ENCODE measurements at places on chromosomes 7 and 10.

DNA sequence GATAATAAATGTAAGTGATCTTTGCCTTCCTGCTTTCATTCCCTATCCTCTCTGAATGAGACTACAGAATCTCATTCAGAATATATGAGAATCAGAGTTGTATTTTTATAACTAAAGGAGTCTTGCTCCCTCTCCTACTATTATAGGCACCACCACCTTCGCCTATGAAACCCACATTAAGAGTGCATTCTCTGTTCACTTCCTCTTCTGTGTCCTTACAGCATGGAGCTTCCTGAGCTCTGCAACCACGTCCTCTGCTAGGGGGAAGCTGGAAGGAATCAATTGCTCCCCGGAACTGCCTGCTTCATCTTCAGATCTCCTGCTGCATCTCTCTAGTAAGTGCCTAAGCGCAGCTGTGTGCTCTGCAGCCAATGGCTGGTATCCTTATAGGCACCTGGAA, 820.7 kb downstream of the GRID1 start:
- no peak for DNase-seq

GRCh38 chr10:116382290-116382689, 45.4 kb upstream of the PNLIPRP3 start:
- DNase-seq: no peak

- DNase-seq: no peak
Observed at GRCh38 chr7:106201164-106201563, 83.6 kb downstream of the NAMPT start.

DNA sequence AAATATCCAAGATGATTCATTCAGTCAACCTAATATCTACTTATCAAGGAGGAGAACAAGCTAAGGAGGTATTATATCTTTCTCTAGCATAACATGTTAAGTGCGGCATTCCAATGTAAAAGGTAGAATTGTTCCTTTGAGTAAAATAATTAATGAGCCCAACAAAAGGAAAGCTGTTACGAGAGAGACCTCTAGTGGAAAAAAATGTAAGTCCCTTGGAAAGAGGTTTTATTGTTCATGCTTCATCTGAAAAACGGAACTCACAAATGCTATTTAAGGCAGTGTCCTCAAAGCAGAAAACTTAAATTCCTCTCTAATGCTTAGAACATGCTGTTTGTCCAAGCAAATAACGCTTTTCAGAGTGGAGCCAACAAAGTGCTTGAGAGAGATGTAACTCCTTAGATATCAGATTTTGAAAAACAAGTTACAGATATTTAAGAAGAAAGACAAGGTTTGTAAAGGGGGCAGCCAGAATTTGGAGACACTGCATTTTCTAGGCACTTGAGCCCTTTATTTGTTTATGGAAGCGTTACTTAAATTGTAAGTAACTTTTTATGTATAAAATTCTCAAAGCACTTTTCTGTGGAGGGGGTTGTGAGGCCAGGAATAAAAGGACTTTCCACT, 119.9 kb downstream of the TFEC start:
- no peak for DNase-seq
